ENCODE measurements at places on chromosomes 16 and 17.

DNA sequence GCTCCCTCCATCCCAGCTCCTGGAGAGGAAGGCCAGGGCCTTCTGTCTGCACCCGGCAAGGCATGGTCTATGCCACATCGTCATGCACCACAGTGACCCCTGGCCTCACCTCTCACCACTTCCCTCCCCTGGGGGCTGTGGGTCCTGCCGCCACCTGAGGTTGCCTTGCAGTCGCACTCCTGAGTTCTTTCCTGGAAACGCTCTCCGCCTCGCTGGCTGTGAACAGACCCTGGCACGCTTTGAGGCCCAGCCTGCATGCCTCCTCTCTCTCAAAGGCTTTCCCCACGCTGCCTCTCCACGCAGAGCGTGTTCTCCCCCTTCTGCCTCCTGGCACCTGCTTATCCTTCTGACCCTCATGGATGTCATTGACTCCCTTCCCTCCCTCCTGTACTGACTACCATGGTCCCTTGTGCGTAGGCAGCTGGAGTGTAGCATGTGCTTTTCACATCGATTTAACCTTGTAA, 45.4 kb downstream of the SEC14L1 start:
- peak; percentile 78 for DNase-seq

DNA sequence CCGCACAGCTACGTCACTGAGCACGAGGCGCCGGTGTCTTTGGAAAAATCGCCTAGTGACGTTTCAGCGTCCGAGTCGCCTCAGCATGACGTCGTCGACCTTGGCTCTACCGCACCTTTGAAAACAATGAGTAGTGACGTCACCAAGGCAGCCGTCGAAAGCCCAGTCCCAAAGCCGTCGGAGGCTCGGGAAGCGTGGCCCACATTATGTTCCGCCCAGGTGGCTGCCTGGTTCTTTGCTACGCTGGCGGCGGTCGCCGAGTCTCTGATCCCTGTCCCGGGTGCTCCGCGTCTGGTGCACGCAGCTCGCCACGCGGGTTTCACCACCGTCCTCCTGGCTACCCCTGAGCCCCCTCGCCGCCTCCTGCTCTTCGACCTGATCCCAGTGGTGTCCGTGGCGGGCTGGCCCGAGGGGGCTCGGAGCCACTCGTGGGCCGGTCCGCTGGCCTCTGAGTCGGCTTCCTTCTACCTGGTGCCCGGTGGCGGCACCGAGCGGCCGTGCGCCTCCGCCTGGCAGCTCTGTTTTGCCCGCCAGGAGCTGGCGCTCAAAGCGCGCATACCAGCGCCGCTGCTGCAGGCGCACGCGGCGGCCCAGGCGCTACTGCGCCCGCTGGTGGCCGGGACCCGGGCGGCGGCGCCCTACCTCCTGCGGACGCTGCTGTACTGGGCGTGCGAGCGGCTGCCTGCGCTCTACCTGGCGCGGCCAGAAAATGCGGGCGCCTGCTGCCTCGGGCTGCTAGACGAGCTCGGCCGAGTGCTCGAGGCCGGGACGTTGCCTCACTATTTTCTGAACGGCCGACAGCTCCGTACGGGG, 1.5 kb downstream of the TMEM102 start:
- peak; percentile 63 for DNase-seq

- DNase-seq, result no peak
Measured at GRCh38 chr16:963913-964312, 6.9 kb downstream of the LMF1 start.

DNA sequence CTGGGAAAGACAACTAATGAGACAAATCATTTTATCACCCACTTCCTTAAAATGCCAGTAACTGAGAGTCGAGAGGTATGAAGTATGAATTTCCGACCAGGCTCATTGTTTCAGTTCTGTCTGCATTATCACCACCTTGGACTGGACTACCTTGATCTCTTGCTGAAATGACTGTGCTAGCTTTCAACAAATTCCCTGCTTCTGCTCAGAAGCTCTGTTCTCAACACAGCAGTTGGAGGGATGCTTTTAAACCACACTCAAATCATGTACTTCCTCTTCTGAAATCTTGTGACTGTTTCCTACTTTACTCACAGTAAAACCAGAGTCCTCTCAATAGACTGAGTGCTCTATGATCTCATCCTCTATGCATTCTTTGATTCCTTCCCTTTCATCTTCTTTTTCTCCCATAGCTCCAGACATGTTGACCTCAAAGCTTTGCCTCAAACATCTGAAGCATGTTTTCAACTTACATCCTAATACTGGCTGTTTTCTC, 195.8 kb downstream of the KCNJ2 start:
- DNase-seq, result no peak

DNA sequence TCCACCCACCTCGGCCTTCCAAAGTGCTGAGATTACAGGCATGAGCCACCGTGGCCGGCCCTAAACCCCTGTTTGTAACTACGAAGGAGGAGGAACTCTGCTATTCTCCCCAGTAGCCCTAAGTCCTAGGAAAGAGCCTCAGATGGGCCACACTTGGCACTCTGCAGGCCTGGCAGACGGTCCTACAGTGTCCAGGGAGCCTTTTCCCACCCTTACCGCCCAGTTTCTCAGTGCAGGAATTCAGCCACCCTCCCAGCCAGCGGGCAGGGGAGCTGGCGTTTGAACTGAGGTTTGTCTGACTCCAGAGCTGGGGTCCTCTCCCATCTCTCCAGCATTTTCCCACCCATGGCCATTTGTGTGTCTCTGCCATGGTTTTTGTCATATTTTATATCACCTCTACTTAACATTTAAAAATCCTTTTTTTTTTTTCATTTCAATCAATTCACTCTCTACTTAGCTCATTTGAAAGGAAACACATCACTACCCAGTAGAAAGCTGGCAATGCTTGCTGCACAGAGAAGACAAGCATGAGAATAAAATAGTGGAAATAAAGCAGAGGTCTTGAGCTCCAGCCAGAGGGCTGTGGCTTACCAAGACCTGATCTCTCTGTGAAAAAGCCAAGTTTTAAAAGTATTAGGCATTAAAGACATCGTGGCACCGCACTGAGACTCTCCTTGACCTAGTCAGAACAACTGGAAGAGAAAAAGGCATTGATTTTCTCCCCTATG, 34.9 kb downstream of the BCO1 start:
- peak; percentile 10 for DNase-seq

DNA sequence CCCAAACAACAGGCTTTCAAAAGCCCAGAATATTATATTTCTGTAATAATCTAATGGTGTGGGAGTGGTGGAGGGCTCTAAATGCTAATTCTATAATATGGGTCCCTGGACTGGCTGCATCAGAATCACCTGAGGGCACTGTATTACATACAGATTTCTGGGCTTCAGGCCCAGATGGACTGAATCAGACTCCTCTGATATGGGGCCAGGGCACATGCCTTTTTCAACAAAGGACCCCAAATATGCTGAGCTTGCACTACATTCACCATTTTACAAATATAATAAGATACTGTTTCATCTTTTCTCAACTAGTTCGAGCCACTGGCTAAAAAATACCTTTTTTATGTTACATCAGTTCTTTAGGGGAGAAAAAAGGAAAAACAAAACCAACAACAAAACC, 309.7 kb downstream of the MAP2K6 start:
- no peak for DNase-seq

- DNase-seq, result peak; percentile 22
Measured at GRCh38 chr17:45667591-45668171, 116.4 kb upstream of the CRHR1 start.

DNA sequence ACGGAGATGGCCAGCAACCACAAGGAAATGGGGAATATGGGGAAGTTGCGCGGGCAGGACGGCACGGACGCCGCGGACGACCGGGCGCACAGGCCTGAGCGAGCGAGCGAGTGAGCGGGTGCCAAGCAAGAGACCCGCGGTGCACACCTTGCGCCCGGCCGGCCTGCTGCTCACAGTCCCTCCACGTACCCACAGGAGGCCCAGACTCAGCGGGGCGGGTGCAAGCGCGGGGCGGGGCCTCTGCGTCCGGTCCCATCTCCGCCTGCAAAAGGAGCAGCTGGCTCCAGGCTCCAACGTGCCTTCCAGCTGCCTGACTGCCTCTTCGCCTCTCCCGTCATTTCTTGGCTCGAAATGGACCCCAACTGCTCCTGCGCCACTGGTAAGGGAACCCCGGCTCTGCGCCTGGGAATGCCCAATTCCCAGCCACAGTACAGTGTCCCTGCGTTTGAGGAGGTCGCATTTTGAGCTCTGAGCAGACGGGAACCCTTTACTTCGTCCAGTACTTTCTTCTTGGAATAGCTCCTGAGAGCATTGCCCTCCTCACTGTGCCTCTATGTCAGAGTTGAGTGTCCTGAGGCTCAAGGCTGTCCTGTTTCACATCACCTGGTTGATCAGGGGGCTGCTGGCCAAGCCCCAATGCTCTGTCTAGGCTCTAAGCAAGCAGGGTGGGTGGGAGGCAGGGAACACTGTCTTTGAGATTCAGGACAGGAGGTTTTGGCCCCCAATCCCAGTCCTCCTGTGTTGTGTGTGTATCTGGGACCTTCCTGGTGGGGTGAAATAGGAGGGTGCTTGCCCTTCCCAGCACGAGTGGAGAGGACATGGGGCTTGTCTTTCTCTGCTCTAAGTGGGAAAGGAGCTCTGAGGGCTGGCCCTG, 8.1 kb upstream of the MT1E start:
- DNase-seq, result no peak

- no peak for DNase-seq
Measured at GRCh38 chr17:56893503-56893902, 20.3 kb downstream of the TRIM25 start.

DNA sequence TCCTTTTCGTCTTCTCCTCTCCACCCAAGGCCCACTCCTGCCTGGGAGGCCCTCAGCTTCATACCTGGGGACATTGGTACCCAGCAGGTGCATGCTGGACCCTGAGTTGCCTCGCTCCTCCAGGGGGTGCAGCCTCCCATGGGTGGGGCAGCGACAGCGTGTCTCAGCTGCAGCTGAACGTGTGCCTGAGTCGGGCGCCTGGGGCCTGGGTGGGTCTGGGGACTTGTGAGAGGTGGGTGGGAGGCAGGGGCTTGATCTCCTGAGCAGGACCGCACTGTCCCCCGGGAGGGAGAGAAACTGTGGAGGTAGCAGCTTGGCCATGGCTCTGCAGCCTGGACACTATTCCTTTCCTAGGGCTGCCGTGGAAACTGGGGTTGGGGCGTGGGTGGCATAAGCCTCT, 24.8 kb upstream of the ENGASE start:
- no peak for DNase-seq

GRCh38 chr17:27430882-27431491, 25.3 kb upstream of the KSR1 start:
- DNase-seq, result no peak

GRCh38 chr16:22161999-22162655, at the start of gene SDR42E2:
SDR42E2 (plus strand) TSS chr16:22162506; CDS start chr16:22165583, 3,077 bp downstream.
- DNase-seq, result no peak

DNA sequence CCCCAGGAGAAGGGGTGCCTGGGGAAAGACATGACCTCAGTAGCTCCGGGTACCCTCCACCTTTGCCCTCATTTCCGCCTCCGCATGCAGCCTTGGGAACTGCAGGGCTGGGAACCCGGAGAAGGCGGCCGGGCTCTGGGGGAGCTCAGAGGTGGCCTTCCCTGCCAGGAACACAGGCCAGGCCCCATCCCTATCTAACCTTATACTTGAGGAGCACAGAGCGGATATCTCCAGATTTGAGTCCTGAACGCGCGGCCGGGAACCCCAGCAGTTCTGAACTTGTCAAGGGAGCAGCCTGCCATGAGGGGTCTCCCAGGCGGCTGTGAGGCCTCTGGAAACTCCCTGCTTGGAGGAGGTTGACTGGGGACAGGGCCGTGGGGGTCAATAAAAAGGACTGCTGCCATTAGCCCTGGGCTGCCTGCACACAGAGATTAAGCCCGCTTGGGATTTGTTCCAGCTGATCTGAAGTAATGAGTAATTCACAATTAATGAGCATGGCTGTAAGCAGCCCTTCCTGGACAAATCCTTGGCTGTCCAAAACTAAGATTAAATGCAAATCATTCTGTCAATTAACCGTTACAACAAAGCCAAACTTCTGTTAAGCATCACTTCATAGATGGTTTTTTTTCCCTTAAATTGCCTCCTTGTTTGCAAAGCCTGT, 26.3 kb upstream of the METRNL start:
- DNase-seq, result no peak

- DNase-seq, result no peak
Measured at GRCh38 chr17:10042589-10043244, 137.6 kb upstream of the RCVRN start.

DNA sequence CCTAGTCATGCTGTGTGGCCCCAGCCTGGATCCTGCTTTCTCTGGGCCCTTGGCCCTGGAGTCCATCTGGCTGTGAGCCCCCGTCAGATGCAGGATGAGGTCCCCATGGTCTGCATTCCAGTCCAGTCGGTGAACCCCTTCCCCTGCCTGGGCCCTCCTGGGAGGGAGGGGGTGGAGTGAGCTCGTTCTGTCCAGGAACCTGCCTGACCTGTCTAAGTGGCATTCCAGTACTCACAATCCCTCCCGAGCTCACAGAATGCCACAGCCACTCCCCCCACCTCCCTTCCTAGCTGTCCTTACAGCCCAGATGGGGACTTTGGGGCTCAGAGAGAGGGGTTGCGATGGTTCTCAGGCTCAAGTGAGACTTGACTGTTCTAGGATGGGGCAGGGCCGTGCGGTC, 15.5 kb downstream of the SPNS2 start:
- DNase-seq, result no peak

GRCh38 chr17:81082177-81083073, 47.5 kb downstream of the BAIAP2 start:
- no peak for DNase-seq

Data from G401 (cell line).